ENCODE measurements at places on chromosomes 2 and 18. TPM values are rescaled to one million over a fixed set of nuclear protein-coding genes. Genes with fewer than 3 reads are reported as not detected.

DNA sequence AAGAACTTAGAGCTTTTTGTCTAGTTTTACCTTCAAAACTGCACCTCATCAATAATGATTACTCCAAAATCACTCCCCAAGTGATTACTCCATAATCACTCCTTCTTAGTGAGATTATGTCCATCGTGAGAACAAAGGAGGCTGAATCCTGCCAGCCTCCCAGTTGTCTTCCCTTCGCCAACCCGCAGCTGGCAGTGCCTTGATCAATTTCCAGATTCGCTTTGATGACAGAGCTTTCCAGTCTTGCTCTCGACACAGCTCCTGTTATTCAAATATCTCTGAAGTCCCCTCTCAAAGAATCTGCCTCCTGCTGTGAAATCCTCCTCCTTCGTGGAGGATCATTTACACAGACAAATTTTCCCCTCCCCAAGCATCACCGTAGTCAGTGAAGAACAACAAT lies 237.7 kb downstream of the EIPR1 start:
- DNase-seq: no peak

- no peak for DNase-seq
Observed at GRCh38 chr2:231791107-231791506, 4.9 kb downstream of the COPS7B start.

DNA sequence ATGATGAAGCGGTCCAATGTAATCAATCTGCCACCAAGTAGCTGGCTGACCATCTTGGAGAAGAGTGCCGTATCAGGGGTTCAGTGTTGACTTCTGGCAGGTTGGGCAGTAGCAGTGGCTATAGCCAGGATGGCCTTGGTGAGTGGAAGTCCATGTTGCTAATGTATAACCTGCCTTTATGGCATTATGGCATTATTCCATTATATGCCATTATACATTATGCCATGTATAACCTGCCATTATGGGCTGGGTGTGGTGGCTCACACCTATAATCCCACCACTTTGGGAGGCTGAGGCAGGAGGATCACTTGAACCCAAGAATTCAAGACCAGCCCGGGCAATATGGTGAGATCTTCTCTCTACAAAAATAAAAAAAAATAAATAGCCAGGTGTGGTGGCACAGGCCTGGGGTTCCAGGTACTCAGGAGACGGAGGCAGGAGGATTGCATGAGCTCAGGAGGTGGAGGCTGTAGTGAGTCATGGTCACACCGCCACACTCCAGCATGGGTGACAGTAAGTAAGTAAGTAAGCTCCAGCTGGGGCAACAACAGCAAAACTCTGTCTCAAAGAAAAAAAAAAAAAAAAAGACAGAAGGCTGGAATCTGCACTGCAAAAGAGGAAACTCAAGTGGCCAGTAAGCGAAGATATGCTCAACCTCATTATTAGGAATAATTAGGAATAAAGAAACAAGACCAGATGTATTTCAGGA lies 24.4 kb upstream of the EMILIN2 start:
- DNase-seq: no peak

Gene CAB39
- polyA plus RNA-seq: 53.2 TPM

- no peak for DNase-seq
Observed at GRCh38 chr2:65478498-65479135, 46.2 kb upstream of the SPRED2 start.

DNA sequence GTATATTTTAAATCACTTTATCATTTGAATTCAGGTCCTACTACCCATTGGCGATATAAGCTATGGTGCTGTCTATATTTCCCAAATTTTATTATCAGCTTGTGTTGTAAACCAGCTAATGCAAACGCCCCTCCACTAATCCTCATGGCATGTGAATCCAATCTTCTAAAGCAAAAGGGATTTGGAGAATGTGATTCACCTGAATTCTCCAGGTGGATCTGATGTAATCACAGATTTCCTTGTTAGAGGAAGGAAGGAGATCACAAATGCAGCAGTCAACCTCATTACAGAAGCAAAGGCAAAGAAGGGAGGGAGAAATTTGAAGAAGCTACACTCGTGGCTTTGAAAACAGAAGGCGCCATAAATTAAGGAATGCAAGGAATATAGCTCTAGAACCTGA lies 431.1 kb upstream of the CDH19 start:
- no peak for DNase-seq

- no peak for DNase-seq
Observed at GRCh38 chr2:230050136-230050535, 18.6 kb downstream of the SLC16A14 start.

Gene DSG4
- 0.07 TPM for polyA plus RNA-seq

Gene DCDC2C
- polyA plus RNA-seq: not detected

Gene KCNF1
- 0.25 TPM for polyA plus RNA-seq

DNA sequence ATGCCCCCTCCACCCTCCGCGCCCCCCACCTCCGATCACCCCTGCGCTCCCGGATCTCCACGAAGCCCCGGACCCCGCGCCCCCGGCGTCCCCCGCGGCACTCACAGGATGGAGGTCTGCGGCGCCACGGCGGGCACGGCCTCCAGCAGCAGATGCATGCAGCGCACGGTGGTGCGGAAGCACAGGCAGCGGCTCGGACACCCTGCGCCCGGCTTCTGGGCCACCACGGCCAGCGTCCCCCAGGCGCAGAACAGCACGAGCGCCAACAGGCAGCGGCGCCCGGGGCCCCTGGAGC lies 217 bp downstream of the PXDN start:
- DNase-seq: no peak

GRCh38 chr2:229524799-229525198 lies 189.6 kb downstream of the DNER start:
- no peak for DNase-seq

Gene CDKL4
- not detected for polyA plus RNA-seq

Gene LOXHD1
- 0.12 TPM for polyA plus RNA-seq

DNA sequence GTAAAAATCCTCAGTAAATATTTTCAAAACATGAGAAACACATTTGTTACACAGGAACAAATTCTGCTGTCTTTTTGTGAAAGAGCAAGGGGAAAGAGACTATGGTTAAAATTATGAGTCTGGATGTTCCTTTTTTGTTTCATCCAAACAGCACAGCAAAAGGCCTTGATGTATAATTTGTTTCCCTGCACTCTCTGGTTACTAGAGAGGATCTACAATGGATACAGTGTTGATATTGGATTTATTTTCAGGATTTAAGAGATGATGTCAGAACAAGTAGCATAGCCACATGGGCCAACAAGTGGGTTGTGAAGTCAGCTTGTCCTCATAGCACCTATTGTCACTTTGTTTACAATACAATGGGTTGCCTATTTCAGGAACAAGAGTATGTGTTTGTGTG lies 11.3 kb upstream of the ERBB4 start:
- no peak for DNase-seq

Measured in small intestine (tissue), 16 donors.